Lower lobe of right lung (tissue), 2 donors: ENCODE measurements at places on chromosomes 6 and 20.
A peak's percentile ranks its signal among the peaks of the same experiment; 100 is the strongest.

- peak; percentile 30 for DNase-seq
Measured at GRCh38 chr20:41182296-41183212, 45.2 kb downstream of the PLCG1 start.

- no peak for DNase-seq
Measured at GRCh38 chr6:75418233-75418632, 75.4 kb downstream of the FILIP1 start.

- peak; percentile 65 for DNase-seq
Measured at GRCh38 chr20:31587545-31588389, 17.3 kb upstream of the ID1 start.

- DNase-seq, result no peak
Measured at GRCh38 chr6:111711476-111711875, 105.8 kb upstream of the TRAF3IP2 start.

DNA sequence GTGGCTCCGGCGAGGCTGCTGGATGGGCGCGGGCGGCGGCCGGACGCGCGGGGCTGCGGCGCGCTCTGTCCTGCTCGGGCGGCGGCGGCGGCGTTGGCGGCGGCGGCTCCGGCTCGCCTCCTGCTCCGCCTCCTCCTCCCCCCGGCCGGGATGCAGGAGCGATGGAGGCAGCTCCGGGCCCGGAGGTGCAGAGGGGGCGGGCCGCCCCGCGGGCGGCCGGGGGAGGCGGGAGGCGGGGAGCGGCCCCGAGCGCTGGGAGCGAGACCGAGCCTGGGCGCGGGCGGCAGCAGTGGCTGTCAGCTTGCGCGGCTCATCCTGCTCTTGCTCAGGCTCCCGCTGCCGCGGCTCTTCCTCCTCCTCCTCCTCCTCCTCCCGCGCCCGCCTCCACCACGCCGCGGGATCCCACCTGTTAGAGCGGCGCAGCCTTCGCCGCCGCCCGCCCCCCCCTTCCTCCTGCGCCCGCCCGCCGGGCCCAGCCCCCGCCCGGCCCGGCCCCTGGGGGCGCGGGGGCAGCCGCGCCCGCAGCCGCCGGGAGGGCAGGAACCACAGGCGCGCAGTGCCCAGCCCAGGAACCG, at the start of gene NOL4L:
Gene NOL4L, minus strand, starts transcription at position 323 of the 575 bp plus-strand sequence. CDS start 443 bp downstream, outside the sequence.
- no peak for DNase-seq

DNA sequence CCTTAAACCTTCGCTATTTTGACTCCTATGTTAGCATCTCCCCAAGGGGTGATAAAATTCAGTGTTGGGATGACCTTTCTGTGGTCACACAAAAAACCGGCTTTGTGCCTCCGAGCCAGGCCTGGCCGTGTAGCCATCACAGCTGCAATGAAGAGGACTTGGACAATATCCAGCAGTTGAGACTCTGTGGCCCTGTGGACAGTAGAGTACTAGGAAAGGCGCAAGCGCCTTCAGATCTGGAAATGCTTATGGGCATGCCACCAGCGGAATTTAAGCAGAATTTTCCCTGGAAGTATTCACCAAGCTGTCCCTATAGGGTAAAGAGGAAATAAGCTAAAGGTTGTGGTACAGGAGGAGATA, 63.3 kb upstream of the SLC2A12 start:
- no peak for DNase-seq

GRCh38 chr6:109466212-109466923, 10.8 kb upstream of the MICAL1 start:
- no peak for DNase-seq

DNA sequence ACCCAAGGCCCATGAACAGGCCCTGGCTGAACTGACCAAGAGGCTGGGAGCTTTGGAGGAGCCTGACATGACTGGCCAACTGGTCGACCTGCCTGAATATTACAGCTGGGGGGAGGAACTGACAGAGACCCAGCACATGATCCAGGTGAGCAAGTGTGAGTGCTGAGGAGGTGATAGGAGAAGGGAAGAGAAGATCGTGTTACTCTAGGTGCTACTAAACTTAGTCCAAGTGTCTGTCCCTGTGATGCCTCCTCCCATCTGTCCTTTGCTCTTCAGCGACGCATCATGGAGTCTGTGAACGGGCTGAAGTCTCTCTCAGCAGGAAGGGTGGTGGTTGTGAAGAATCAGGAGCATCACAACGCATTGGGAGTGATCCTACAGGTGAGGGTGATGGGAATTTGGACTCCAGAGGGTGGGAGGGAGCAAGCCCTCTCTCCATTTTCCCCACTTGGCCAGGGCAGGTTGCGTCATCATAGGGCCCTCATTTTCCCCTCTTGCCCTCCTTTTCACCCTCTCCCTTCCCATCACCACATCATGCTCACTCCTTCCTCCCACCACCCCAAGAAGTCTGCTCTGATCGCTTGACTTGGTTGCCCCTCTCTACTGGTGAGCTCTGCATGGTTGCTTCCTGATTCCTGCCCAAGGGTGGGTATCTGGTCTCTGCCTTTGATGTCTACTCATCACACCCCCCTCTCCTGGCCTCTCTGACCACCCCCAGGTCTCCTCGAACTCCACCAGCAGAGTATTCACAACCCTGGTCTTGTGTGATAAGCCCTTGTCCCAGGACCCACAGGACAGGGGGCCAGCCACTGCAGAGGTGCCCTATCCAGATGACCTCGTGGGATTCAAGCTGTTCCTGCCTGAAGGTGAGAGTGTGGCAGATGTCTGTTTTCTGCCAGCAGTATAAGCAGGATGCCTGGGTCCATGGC, 4.7 kb downstream of the DXO start:
- DNase-seq, result no peak

DNA sequence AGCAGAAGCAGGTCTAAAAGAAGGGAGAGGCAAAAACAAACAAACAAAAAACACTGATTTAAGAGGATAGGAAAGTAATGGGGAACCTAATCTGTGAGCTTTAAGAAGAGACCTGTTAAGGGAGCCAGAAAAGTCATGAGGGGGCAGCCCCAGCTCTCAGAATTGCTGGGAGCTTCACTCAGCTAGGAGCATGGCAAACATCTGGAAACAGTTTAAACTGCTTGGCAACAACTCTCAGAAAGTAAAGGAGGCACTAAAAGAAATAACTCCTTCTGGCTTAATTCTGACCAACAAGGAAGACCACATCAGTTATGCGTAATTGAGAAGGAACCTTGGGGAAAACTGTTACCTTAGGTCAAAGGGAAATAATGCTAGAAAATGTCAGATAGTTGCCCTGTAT, 121.4 kb downstream of the LAMP5 start:
- DNase-seq, result no peak

DNA sequence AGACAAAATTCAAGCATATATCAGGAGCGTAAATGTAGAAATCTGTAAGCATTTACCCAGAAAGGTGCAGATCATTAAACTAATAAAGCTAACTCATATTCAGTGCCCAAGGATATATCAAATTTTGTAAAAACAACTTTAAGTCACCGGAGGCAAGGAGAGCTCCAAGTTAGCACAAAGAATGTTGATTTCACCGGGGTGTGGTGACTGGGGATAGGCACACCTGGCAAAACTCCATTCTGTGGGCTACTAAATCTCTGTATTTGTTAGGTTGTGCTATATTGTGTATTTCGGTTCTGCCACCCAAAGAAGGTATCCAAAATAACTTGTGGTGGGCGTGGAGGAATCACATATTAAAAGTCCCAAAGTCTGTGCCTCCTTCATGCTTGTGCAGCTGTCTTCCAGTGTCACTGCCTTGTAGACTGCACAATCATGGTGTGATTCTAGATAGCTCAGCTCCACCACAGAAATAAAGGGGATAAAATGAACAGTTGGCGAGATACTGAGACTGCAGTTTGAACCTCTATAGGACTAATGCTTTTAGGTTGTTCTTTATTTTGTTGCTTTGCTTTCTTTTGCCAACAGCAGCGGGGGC, 111.6 kb downstream of the GMDS start:
- DNase-seq, result no peak
